ENCODE measurements at places on chromosomes 3 and 15.
A peak's percentile ranks its signal among the peaks of the same experiment; 100 is the strongest.

DNA sequence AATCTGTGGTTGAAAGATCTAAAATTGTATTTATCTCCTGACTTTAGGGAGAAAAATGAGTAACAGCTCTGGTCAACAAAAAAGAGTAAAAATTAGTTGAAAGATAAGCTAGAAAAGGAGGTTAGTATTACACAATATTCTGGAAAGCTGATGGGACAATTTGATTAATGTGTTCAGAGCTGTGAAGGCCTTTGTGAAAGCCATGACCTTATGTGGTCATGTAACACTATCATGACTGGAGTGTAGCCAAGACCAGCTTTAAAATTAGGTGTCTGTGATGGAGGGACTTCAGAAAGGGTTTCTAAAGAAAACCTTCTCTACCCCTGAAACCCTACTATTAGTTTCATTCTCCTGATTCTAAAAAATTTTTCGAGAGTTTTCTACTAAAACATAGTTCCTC is 127.2 kb downstream of the NFKBIZ start:
- no peak for DNase-seq

DNA sequence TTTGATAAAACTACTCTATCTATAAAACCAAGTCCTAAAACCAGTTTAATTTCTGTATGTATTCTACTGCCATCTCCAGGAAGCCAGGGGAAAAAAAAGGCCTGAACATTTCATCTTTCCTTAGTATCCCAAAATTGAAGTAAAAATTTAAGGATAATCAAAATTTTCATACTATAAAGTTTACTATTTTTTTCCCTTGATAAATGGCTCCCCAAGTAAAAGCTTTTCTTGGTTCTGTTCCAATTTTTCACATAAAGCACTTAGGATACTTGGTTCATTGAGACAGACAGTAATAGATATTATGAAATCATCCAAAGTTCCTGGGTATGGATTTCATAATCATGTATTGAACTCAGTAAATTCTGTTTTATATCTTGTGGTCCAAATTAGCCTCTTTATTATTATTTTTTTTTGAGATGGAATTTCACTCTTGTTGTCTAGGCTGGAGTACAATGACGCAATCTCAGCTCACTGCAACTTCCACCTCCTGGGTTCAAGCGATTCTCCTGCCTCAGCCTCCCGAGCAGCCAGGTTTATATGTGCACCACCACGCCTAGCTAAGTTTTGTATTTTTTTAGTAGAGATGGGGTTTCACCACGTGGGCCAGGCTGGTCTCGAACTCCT is 34.5 kb downstream of the ICE2 start:
- DNase-seq, result peak; percentile 13

- no peak for DNase-seq
Measured at GRCh38 chr15:42226648-42227047, 18.5 kb upstream of the VPS39 start.

- no peak for DNase-seq
Measured at GRCh38 chr3:139974809-139975425, 39.9 kb downstream of the CLSTN2 start.

- DNase-seq, result no peak
Measured at GRCh38 chr3:45223889-45224727, 2.0 kb downstream of the TMEM158 start.

GRCh38 chr3:42518800-42519567 is 16.5 kb downstream of the VIPR1 start:
- DNase-seq, result no peak

DNA sequence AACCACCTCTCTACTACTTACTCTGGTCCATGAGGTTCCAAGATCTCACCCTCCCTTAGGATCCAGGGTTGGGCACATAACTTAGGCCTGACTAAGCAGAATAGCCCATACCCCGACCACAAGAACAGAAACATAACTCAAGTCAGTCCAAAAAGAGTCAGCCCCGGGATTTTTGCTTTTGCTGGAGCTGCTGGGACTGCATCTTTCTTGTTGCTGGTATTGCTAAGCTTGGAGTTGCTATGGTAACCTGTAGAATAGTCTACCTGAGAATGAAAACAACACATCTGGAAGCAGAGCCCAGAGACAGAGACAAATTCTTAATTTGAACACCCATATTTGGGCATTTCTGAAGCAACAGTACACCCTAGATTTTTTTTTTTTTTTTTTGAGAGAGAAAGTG is 6.5 kb downstream of the RUBCN start:
- no peak for DNase-seq

GRCh38 chr3:50194903-50195500 is 3.6 kb downstream of the GNAT1 start:
- DNase-seq, result no peak

DNA sequence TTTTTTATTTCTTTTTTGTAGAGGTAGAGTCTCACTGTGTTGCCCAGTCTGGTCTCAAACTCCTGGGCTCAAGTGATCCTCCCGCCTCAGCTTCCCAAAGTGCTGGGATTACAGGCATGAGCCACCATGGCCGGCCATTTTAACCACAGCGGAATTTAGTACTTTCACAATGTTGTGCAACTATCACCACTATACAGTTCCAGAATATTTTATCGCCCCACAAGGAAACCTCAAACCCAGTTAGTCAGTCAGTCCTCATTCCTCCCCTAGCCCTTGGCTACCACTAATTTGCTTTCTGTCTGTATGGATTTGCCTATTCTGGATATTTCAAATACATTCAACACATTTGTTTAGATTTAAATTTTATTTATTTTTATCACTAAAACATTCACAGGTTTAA is 15.5 kb upstream of the HOMER2 start:
- DNase-seq, result no peak

- DNase-seq, result peak; percentile 33
Measured at GRCh38 chr3:42805141-42805821, 991 bp upstream of the HIGD1A start.

GRCh38 chr15:59401824-59402569 is 29.3 kb upstream of the MYO1E start:
- no peak for DNase-seq

- DNase-seq, result no peak
Measured at GRCh38 chr3:141950572-141951493, 74.4 kb downstream of the ATP1B3 start.

GRCh38 chr3:46614431-46614830 is 2.1 kb downstream of the FAM240A start:
- DNase-seq, result no peak

GRCh38 chr15:52012210-52012609 is 6.8 kb upstream of the MAPK6 start:
- DNase-seq, result no peak

All from cerebellar cortex (tissue), 1 donor.